ENCODE measurements at places on chromosomes 12 and 14. TPM values are rescaled to one million over a fixed set of nuclear protein-coding genes. Genes with fewer than 3 reads are reported as not detected.

Gene GARIN6
- not detected for total RNA-seq

Gene LRRC10
- total RNA-seq: not detected

Gene IL26
- not detected for total RNA-seq

Gene ESR2
- total RNA-seq: 0.48 TPM

Gene LRTM2
- total RNA-seq: not detected

GRCh38 chr14:59236195-59236594, 47.7 kb downstream of the DAAM1 start:
- peak; percentile 32 for ATAC-seq

DNA sequence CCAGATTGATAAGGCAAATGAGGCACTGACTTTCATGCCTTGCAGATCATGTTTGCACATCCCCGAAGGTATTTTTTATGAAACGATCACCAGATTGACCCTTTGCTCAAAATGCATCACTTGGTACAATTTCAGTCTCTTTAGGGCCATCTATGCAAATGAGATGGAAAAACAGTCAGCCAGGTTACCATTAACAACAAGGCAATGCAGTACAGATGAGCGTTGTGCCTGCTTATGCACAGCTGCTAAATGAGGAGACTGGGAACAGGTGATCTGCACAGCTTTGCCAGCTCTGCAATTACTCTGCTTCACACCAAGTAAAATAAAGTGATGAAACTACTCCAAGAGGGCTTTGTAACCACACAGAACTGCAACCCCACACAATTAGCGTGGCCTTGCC, 26.1 kb upstream of the PLEKHG7 start:
- ATAC-seq: no peak

GRCh38 chr12:7155471-7156034, 25.4 kb downstream of the CLSTN3 start:
- ATAC-seq: peak; percentile 79

DNA sequence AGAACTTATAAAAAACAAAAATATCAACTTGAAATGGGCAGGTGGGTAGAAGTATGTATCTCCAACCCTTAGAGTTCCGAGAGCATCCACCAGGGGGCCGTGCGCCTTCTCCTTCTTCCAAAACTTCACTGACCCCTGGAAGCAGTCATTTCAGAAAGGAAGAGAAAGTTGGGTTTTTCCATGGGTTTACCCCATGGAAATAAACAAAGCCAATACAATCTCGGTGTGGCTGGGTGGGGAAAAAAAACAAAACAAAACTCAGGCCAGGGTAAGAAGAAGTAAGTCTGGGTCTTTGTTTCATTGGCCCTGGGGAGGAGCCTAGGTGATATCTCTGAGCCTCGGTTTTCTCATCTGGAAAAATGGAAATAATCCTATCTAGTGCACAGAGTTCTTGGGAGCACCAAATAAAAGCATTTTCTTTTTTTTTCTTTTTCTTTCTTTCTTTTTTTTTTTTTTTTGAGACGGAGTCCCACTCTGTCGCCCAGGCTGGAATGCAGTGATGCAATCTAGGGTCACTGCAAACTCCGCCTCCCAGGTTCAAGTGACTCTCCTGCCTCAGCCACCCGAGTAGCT, 33.6 kb upstream of the HNF1A start:
- ATAC-seq: peak; percentile 35

- peak; percentile 70 for ATAC-seq
Observed at GRCh38 chr12:53844994-53845844, 93.4 kb upstream of the HOXC13 start.

- no peak for ATAC-seq
Observed at GRCh38 chr12:11963841-11964471, 106.8 kb upstream of the BCL2L14 start.

DNA sequence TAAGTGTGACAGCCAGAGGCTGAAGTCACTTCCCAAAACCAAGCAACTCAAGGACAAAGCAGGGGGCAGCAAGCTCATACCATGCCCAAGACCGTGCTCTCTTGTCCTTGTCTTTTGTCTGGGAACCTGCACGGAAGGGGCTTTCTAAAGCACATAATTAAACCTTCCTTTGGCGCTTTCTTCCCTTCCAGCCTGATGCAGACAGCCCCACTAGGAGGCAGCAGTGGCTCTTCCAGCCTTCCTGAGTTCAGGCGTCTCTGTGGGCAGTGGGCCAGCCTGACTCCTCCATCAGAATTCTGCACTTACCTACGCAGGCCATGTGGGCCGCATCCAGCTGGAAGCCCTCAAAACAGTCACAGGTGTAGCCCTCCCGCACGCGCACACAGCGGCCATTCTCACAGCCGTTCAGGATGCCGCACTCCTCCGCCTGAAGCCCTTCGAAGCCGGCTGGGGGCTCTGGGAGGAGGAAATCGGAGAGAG, 7.6 kb downstream of the ISCA2 start:
- ATAC-seq: peak; percentile 48
